ENCODE measurements at places on chromosomes 2 and 18.

- DNase-seq = no peak
Measured at GRCh38 chr2:11810237-11810977, 64.0 kb downstream of the LPIN1 start.

- peak; percentile 16 for DNase-seq
Measured at GRCh38 chr2:24586955-24587354, 95.9 kb downstream of the NCOA1 start.

DNA sequence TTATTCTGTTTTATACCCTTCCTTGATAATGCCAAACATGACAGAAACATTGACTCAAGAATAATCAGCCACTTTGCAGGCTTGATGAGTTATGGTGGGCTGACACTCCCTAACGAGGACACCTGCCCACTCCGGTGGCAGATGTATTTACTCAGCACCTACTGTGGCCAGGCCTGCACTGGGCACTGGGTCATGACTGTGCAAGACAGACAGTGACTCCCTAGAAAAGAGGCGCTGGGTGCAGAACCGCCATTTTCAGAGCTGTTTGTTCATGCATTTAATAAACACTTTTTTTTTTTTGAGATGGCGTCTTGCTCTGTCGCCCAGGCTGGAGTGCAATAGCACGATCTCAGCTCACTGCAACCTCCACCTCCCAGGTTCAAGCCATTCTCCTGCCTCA lies 32.5 kb downstream of the SNED1 start:
- DNase-seq = no peak

GRCh38 chr2:67457699-67458098 lies 60.6 kb downstream of the ETAA1 start:
- DNase-seq = no peak

- DNase-seq = no peak
Measured at GRCh38 chr2:118670838-118671237, 176.6 kb downstream of the EN1 start.

DNA sequence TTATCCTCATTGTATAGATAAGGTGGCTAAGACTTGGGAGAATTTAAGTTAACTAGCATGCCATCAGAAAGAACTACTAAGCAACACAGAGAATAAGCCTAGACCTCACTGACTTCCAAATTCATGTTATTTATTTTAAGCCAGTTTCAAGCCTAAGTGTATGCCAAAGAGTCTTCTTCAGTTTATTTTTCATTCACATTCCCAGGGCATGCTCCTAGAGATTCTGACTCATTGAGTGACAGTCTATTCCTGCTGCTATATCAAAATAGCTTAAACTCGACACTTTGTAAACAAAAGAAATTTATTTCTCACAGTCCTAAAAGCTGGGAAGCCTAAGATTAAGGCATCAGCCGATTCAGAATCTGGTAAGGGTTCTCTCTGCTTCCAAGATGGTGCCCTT lies 467.1 kb downstream of the MBD2 start:
- DNase-seq = no peak

DNA sequence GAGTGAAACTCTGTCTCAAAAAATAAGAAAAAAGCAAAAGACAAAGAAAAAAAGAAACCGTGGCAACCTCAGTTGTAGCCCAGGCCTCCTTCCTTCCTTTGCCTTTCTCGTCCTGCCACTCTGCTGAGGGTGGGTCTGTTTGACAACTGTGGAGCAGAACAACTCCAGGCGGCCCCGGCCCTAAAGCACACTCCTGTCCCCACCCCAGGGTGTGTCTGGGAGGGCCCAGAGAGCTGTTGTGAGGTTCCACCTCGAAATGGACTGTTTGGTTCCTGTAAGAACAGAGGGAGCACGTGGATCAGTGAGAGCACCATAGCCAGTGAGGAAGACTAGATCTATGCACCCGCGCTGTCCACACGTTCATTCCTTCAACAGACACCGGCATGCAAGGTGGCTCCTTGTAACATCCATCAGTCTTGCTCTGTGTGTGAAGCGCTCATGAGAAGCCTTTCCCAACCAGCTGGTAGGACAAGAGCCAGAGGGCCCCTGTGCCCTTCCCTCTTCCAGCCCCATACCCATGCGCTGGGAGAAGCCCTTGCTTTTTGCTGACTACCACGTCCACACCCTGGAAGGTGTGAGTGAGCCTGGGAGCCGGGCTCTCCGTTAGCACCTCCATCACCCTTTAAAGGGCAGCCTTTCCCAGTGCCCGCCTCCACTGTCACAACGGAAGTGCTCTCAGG lies 61.6 kb downstream of the SOWAHC start:
- DNase-seq = no peak

- no peak for DNase-seq
Measured at GRCh38 chr2:133287709-133288108, 280.6 kb downstream of the NCKAP5 start.

GRCh38 chr18:46271488-46271887 lies 167.3 kb downstream of the HAUS1 start:
- no peak for DNase-seq

- peak; percentile 21 for DNase-seq
Measured at GRCh38 chr2:240876475-240877251, 8.0 kb downstream of the AGXT start.

- DNase-seq = no peak
Measured at GRCh38 chr2:104502901-104503300, 351.0 kb upstream of the POU3F3 start.

DNA sequence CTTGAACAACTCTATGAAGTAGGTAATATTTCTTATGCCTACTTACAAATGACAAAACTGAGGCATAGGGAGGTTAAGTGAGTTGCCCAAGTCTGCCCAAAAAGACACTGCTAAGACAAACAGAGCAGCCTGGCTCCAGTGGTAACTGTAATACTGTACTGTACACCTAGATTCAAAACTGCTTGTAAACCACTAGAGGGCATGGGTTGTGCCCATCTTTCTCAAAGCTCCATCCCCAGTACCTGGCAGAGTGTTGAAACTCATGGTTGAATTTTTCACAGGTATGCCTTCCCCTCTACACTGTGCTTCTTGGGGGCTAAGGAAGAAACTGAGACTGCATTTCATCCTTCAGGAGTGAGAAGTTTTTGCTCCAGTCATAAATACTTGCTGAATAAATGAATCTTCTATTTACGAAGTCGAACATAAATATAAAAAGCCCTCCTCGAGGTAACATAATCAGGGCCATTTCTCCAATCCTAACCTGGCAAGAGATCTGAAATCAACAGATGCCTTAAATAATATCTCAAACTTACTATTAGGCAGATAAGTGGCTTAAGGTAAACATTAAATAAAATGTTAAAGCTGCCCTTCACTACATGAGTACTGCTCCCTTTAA lies 2.0 kb downstream of the PPP4R1 start:
- DNase-seq = no peak

GRCh38 chr2:117936871-117937428 lies 76.9 kb downstream of the CCDC93 start:
- DNase-seq = no peak

GRCh38 chr2:237861875-237862527 lies 2.6 kb downstream of the RAMP1 start:
- DNase-seq = no peak

DNA sequence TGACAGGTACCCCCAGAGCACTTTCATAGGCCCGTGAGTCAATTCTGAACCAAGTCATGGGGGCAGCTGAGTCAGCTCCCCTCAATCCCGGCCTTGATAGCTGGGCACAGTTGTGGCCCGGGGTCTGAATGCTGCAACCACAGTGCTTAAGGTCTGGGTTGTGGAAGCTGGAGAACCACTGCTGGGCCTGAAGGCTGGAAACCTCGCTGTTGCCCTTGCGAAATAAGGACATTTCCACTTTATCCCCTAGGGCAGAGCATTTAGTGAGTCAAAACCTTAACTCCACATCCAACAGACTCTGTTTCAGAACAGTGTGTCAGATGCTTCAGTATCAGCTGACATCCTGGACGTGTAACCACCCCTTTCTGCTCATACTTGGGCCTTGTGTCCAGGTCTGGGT lies 58.6 kb downstream of the SP110 start:
- DNase-seq = no peak

- DNase-seq = no peak
Measured at GRCh38 chr18:51076503-51076902, 46.5 kb downstream of the SMAD4 start.

GRCh38 chr2:46392561-46393346 lies 86.6 kb upstream of the TMEM247 start:
- DNase-seq = no peak

Measured in GM12892 (cell line).